ENCODE measurements at places on chromosomes 2 and 18.
A peak's percentile ranks its signal among the peaks of the same experiment; 100 is the strongest.

DNA sequence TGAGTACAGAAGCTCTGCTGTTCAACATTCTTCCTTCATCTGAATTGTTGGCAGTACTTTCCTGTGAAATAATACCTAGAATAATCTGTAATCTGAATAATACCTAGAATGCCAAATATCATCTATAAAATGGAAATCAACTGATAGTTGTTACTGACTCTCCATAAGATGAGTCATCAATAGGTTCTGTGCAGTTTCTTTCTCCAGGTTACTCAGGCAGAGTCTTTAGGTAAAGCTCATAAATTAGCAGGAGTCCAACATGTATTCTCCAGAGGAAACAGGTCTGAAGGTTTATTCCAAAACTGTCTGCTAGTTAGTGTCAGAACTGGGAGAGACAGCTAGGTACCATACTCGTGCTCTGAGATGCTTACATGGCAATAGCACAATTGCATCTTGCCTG, 282.0 kb upstream of the MAP2 start:
- no peak overlapping the region for H3K4me3 ChIP-seq
- peaks cover 2% of the 10 kb centered on the region for H3K4me1 ChIP-seq
- H3K27ac ChIP-seq: no peak overlapping the region
- no peak for DNase-seq
- no peaks in the 10 kb centered on the region for H3K27me3 ChIP-seq

DNA sequence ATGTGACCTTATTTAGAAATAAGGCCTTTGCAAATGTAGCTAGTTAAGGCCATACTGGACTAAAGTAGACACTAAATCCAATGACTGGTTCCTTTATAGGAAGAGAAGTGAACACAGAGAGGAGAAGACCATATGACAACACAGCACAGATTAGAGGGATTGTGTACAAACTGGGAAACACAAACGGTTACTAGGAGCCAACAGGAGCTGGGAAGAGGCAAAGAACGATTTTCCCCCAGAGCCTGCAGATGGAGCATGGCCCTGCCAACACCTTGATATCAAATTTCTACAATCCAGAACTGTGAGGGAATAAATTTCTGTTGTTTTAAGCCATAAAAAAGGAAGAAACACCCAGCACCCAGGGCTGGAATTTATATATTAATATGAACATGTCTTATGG, 38.7 kb upstream of the COL5A2 start:
- no peak for DNase-seq
- H3K4me3 ChIP-seq: no peak overlapping the region
- H3K4me1 ChIP-seq: no peaks in the 10 kb centered on the region
- H3K36me3 ChIP-seq: no peaks in the 10 kb centered on the region
- no peaks in the 10 kb centered on the region for H3K27me3 ChIP-seq

GRCh38 chr18:61602836-61603235, 269.6 kb downstream of the CDH20 start:
- H3K27ac ChIP-seq: no peak overlapping the region
- no peak overlapping the region for H3K4me3 ChIP-seq
- peaks cover 5% of the 10 kb centered on the region for H3K4me1 ChIP-seq
- no peak for DNase-seq
- no peaks in the 10 kb centered on the region for H3K36me3 ChIP-seq
- H3K27me3 ChIP-seq: peaks cover 1% of the 10 kb centered on the region

DNA sequence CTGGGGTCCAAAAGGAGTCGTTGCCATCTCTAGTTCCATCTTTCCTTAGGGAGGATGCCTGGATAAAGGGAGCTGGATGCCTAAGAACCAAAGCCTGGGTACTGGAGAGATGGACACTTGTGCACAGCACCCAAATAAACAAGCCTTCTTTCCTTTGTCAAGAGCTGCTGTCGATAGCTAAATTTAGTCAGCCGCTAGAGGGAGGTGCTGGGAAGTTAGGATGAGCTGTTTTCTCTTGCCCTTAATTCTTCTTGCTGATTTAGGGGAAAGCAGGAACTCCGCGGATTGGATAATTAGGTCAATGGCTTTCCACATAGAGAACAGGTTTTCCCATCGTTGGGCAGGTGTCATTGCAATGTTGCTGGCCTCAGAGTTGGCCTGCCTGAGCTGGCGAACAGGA, 30.9 kb upstream of the SERPINB12 start:
- no peak overlapping the region for H3K27ac ChIP-seq
- no peak overlapping the region for H3K4me3 ChIP-seq
- no peaks in the 10 kb centered on the region for H3K27me3 ChIP-seq
- DNase-seq: peak; percentile 42
- no peaks in the 10 kb centered on the region for H3K36me3 ChIP-seq

DNA sequence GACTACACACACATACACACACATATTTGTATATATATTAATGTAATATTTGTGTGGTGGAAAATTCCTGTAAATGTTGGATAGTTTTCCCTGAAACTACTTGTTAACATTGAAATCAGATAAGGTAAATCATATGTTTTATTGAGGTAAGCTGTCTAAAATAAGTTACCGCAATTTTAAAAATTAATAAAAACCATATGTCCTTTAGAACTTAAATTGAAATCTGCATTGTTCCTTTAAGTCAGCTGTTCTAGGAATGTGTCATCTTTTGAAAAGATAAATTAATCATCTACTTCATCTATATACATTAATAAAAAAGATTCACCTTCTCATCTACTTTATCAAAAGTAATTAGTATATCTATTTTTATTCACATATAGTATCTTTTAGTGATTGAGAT, 102.0 kb downstream of the CSRNP3 start:
- no peak overlapping the region for H3K4me3 ChIP-seq
- no peaks in the 10 kb centered on the region for H3K36me3 ChIP-seq

GRCh38 chr2:239399433-239399920, 1.3 kb downstream of the HDAC4 start:
- H3K27me3 ChIP-seq: peaks cover 6% of the 10 kb centered on the region
- H3K4me3 ChIP-seq: peak overlapping the region; percentile 88
- H3K36me3 ChIP-seq: no peaks in the 10 kb centered on the region
- DNase-seq: no peak
- peaks cover 38% of the 10 kb centered on the region for H3K4me1 ChIP-seq

- no peak overlapping the region for H3K4me3 ChIP-seq
- no peak for DNase-seq
- H3K27me3 ChIP-seq: peaks cover 9% of the 10 kb centered on the region
- H3K27ac ChIP-seq: no peak overlapping the region
- H3K4me1 ChIP-seq: no peaks in the 10 kb centered on the region
These were observed 196.6 kb upstream of the SALL3 start for GRCh38 chr18:78782951-78783563.

DNA sequence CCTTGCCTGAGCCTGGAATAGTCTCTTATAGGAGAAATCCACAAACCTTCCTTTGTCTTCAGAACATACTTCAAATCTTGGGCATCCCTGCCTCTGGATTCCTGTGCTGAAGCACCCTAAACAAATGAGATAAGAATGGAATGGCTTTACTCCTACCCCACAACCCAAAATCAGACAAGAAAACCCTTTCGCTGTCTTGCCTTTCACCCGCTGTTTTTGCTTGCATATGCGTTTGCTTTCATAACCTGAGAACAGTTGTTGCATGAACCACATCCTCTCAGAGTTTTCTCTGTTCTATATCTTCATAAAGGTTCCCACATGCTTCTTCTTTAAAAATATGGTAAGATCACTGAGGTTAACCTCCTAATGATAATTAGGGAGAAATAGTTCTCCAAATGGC, 132.1 kb upstream of the MAP3K20 start:
- no peak overlapping the region for H3K4me3 ChIP-seq
- H3K27ac ChIP-seq: no peak overlapping the region
- H3K36me3 ChIP-seq: no peaks in the 10 kb centered on the region
- H3K27me3 ChIP-seq: no peaks in the 10 kb centered on the region
- DNase-seq: no peak
- H3K4me1 ChIP-seq: peaks cover 7% of the 10 kb centered on the region

DNA sequence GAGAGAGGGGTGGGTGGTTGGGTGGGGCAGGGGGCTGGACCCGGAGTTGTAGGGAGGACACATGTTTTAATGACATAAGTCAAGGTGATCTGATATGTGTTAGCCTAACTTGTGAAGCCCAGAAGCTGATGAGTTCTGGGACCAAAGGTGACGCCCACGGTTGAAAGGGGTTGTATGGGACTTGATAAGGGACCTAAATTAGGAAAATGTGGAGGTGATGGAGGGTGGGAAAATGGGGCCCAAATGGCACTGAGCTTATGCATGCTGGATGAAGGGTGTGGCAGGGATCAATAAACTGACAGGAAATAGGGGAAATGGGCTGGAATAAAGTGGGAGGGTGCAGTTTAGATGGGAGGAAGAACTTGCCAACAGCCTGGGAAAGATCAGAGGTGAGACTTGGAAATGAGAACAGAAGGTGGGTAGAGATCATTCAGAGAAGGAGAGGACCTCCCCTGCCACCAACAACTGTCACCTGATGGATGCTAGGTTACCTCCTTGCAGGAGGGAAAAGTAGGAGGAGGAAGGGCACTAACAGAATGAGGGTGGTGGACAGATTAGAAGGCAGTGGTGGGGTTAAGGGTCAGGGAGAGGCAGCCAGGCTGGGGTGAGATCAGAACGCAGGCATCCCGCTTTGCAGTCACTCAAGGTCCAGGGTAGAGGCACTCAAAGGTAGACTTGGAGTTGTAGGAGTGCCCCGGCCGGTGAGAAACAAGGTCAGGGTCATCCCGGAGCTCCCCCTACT, 15.3 kb downstream of the WNT10A start:
- peak overlapping the region; percentile 45 for H3K4me3 ChIP-seq
- H3K27me3 ChIP-seq: peaks cover 26% of the 10 kb centered on the region
- DNase-seq: no peak
- H3K36me3 ChIP-seq: peaks cover 9% of the 10 kb centered on the region
- peak overlapping the region; percentile 31 for H3K27ac ChIP-seq
- peaks cover 33% of the 10 kb centered on the region for H3K4me1 ChIP-seq

GRCh38 chr18:45169610-45170009, 445.7 kb upstream of the SLC14A2 start:
- no peaks in the 10 kb centered on the region for H3K27me3 ChIP-seq
- no peak overlapping the region for H3K4me3 ChIP-seq
- H3K4me1 ChIP-seq: peaks cover 8% of the 10 kb centered on the region
- H3K36me3 ChIP-seq: no peaks in the 10 kb centered on the region

DNA sequence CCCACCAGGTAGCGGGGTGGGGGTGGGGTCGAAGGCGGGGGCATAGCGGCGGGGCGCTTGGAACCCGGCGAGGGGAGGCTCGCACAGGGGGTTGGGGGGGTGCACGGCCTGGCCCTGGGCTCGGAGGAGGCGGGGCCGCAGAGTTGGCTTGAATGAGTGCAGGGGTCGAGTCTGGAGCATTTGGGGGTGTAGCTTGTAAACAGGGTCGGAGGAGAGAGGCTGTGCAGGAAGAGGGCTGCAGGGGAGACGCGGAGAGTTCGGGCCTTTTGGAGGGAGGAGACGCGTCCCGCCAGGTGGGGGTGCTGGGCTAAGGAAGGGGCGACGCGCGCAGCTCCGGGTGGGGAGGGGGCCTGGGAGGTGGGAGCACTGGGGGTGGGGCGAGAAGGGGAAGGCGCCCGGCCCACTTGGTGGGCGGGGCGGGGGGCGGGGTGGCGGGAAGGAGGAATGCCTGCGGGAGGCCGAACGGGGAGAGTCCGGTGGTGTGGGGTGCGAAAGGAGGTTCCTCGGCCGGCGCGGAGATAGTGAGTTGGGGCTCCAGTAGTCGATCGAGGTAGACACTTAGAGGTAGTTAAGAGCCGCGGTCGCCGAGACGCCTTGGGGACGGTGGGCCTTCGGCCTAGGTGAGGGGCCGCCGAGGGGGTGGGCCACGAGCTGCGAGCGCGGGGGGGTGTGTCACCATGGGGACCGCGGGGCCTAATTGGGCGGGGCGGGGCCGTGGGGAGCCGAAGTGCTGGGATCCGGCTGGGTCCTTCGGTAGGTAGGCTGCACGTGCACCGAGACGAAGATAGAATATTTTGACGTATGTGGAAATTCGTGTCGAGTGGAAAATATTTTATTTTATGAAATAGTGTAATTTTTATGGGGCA, 774 bp downstream of the MSH6 start:
- peak overlapping the region; percentile 28 for H3K27ac ChIP-seq
- H3K27me3 ChIP-seq: peaks cover 4% of the 10 kb centered on the region
- peaks cover 6% of the 10 kb centered on the region for H3K4me1 ChIP-seq
- peak; percentile 71 for DNase-seq

- no peaks in the 10 kb centered on the region for H3K27me3 ChIP-seq
- H3K4me3 ChIP-seq: no peak overlapping the region
- no peaks in the 10 kb centered on the region for H3K4me1 ChIP-seq
- H3K36me3 ChIP-seq: peaks cover 5% of the 10 kb centered on the region
- DNase-seq: no peak
These were observed 630.3 kb upstream of the NRXN1 start for GRCh38 chr2:51662187-51662586.

- H3K27me3 ChIP-seq: peaks cover 3% of the 10 kb centered on the region
- no peaks in the 10 kb centered on the region for H3K4me1 ChIP-seq
- no peak overlapping the region for H3K27ac ChIP-seq
- H3K4me3 ChIP-seq: no peak overlapping the region
- peaks cover 3% of the 10 kb centered on the region for H3K36me3 ChIP-seq
These were observed 396.5 kb upstream of the SALL3 start for GRCh38 chr18:78582898-78583738.

DNA sequence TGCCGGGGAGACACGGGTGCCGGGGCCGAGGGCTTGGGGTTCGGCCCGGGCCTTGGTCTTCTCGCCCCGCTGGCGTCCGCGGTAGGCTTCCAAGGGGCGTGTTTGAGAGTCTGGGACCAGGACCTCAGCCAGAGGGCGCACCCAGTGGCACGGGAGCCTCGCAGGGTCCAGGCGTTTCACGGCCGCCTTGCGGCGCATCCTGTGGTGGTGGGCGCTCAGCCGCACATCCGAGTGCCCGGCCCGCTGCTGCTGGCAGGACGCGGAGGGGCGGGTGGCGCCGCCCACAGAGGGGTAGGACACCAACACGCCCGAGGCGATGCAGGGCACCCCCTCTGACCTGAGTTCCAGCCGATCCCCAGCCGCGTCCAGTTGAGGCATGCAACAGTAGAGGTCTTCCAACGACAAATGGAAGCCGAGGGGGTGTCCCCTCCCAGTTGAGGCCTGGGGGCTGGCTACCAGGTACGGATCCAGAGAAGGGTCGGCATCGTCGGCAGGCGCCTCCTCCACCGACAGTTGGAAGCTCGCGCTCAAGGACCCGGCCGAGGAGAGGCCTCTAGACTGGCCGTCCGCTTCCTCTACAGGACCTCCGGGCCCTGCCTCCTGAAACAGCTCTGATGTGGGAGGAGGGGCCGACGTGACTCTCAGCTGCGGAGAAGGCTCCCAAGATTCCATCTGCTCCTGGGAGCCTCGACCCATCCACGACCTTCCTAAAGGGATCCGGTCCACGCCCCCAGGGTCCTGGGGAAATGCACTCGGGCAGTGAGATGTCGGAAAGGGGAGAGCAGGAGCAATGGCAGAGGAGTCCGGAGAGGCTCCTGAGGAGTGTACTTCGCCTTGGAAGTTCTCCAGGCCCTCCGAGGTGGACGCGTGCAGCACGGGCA, 6.3 kb downstream of the C2orf81 start:
- peaks cover 10% of the 10 kb centered on the region for H3K4me1 ChIP-seq
- H3K27me3 ChIP-seq: peaks cover 5% of the 10 kb centered on the region
- no peak overlapping the region for H3K4me3 ChIP-seq
- peak; percentile 47 for DNase-seq
- H3K36me3 ChIP-seq: no peaks in the 10 kb centered on the region

DNA sequence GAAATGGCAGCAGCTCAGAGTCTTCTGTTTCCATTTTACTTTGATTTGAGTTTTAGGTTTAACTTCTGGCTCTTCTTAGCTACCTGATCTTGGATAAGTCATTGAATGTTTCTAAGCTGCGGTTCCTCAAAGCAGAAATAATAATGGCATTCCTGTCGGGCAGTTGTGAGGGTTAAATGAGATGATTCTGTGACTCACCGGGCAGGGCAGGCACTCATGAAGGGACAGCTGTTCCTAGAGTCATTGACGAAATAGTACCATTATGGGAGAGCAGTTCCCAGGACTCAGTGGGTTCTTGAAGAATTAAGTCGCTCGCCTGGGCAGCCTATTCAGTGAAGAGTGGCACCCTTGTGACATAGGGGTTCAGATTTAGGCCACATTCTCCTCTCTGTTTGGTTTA, 10.3 kb downstream of the TRIB2 start:
- H3K27me3 ChIP-seq: peaks cover 2% of the 10 kb centered on the region
- H3K4me1 ChIP-seq: peaks cover 37% of the 10 kb centered on the region
- no peak for DNase-seq

Measured in glutamatergic neuron (in vitro differentiated cells).